Activated T-helper 2 cell treated with anti-CD3 and anti-CD28 coated beads, Interferon-gamma antibody, Interleukin-2, Interleukin-4, amounts not matched to agents 10 μg/mL and 5 μg/mL and 100 μg/mL, durations not matched to agents 14 hours and 24 hours and 36 hours (primary cell): ENCODE measurements at places on chromosomes 16 and 17.

DNA sequence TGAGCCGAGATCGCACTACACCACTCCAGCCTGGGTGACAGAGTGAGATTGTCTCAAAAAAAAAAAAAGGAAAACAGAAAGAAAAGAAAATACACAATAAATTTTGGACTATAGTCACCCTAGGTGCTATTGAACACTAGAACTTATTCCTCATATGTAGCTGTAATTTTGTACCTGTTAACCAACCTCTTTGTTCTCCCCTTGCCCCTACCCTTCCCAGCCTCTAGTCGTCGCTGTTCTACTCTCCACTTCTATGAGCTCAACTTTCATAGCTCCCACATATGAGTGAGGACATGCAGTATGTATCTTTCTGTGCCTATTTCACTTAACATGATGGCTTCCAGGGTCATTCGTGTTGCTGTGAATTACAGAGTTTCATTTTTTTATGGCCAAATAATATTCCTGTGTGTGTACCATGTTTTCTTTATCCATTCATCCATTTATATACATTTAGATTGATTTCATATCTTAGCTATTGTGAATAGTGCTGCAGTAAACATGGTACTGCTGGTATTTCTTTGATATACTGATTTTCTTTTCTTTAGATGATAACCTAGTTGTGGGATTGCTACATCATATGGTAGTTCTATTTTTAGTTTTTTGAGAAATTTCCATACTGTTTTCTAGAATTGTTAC is 28.3 kb downstream of the VPS35L start:
- no peak for DNase-seq

- no peak for DNase-seq
Observed at GRCh38 chr17:30005709-30006320, 64.4 kb downstream of the EFCAB5 start.

- DNase-seq = no peak
Observed at GRCh38 chr17:66357037-66357436, 54.6 kb downstream of the PRKCA start.

DNA sequence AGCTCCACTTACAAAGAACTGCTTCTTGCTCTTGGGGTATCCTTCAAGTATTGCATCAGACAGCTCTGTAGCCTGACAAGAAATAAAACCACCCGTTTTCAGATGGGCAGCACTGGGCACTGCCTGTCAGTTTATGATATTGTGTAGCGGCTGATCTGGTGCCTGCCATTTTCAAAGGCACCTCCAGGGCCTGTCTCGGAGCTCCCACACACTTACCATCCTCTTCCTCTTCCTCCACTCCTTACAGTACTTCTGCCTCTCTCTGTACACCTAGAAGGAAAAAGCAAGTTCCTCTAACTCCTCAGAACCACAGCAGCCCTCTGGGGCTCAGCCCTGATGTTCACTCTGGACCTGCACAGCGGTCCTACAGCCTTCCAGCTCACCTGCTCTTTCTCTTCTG is 4.4 kb downstream of the PSMC3IP start:
- DNase-seq = no peak

DNA sequence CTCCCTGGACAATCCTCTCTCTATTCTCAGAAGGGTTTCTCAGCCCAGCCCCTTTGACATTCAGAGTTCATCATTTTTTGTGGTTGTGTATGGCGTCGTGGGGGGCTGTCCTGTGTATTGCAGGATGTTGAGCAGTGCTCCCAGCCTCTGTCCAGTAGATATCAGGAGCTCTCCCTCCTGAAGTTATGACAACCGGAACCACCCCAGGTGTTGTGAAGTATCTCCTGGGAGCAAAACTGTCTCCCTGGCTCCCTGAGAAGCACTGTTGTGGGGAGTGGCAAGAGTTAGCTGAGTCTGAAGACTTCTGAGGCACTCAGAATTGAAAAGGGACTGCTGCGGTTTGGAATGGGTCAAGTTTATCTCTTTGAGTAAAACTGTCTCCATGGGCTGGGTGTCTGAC is 55.9 kb upstream of the MGAT5B start:
- DNase-seq = no peak

GRCh38 chr16:73549984-73550631 is 502.2 kb upstream of the ZFHX3 start:
- DNase-seq = no peak

- no peak for DNase-seq
Observed at GRCh38 chr16:20049831-20050230, 23.9 kb downstream of the GPR139 start.

- no peak for DNase-seq
Observed at GRCh38 chr16:82280867-82281266, 110.8 kb upstream of the MPHOSPH6 start.

DNA sequence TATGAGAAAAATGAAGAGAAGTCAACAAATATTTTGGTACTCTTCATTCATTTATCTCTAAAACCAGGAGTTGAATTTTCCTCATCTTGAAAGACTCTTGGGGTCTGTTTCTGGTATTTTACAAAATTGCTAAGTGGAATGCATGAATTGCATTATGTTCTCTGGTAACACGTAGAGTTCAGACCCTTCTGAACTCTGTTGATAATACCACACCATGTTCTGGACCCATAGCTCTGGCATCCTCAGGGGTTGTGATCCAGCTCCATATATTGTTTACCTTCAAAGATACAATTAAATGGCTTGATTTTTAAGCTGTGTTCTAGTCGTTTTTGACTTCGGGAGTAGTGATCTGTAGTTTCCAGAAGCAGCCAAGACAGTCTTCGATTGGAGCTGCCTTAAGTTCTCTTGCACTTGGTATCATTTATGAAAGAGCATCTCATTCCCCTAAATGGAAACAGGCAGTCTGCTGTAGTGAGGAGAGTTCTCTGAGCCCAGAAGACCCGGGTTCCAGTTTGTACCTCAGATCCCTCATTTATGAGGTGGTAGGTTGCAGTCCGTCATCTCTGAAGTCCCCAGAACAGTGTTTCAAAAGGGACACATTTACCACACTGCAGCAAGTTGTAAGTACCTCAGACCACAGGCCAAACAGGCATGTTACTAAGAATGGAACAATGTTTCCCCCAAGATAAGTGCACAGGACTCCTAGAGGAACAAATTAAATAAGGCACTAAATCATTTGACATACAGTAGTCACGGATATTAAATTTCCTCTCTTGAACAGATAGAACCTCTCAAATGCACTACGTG is 9.6 kb downstream of the PSMD7 start:
- DNase-seq = no peak

GRCh38 chr17:19656851-19657581 is 8.5 kb downstream of the ALDH3A2 start:
- DNase-seq = no peak

DNA sequence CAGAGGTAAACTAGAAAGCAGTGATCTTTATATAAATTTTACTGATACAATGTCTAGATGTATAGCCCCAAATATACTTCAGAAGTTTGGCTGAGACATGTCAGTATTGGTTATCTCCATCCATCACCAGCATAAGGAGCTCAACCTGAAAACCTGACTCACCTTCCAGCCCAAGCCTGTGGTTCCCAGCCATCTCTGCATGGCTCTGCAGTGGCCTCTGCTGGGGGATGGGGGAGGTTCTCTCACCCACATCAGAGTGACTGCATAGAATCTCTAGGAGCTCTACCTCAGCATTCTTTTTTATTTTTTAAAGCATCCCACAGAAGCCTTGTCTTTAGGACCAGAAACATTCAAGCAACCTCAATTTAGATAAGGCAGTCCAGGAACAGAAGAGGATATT is 27.3 kb downstream of the USP7 start:
- DNase-seq = peak; percentile 62

- no peak for DNase-seq
Observed at GRCh38 chr17:73592501-73592961, 51.7 kb downstream of the SDK2 start.

DNA sequence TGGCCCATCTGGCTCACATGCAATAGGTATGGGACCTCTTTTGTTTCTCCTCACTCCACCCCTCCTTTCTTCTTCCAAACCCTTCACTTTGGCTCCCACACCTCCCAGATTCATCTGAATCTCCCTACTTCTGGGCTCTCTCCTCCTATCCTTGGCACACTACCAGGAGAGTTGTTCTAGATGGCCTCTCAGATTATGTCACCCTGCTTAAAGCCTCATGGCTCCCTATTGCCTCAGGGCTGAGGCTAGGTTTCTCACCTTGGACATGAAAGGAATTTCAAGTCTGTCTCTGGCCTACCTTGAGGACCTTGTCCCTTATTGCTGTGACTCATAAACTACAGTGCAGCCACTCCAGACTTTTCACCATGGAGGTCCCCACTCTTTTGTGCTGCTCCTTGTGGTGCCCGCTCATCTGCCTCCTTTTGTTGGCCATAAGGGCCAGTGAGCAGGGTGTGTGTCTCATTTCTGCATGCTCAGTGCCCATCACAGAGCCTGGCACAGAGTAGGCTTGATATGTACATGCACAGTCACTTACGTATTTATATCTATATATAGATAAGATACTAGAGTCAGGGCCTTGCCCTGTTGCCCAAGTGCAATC is 1.0 kb upstream of the MFAP4 start:
- no peak for DNase-seq

DNA sequence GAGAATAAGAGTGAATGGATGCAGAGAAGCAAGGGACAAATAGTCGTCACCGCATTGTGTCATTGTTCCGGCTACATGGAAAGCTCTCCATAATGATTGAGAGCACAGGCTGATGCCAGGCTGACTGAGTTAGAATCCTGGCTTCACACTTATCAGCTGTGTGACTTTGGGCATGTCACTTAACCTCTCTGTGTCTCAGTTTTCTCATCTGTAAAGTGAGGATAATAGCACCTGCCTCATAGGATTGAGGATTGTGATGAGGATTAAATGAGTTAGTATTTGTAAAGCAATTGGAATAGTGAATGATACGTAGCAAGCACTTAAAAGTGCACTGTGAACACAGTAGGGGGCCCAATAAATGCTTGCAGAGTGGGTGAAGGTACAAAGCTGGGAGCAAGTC is 45.7 kb upstream of the LYRM9 start:
- DNase-seq = no peak

- DNase-seq = no peak
Observed at GRCh38 chr17:385178-385835, 32.7 kb upstream of the RPH3AL start.

DNA sequence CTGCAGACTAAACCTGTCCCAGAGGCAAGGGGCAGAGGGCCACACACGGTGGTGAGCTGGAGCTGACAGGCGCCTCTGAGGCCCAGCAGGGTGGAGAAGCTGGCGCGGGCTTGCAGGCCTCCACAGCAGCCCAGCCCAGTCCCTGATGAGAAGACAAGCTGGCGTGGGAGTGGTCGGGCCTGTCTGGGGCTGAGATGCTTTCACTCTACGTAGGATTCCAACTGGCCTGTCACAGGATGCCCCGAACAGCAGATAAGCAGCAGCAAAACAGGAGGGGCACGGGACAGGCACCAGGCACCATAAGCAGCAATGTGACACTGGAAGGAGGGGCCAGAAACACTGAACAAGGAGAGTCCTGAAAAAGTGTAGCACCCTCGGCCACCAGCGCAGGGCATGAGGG is 40.1 kb downstream of the PEMT start:
- no peak for DNase-seq

- DNase-seq = peak; percentile 32
Observed at GRCh38 chr16:27972500-27972899, 91.0 kb downstream of the GSG1L start.

- DNase-seq = no peak
Observed at GRCh38 chr17:41773731-41774193, 12.7 kb downstream of the JUP start.

- DNase-seq = no peak
Observed at GRCh38 chr17:40501499-40501911, at the start of gene TNS4. TSS of gene TNS4 (minus strand) at chr17:40501623. CDS start at chr17:40496425, 5,198 bp downstream.

- no peak for DNase-seq
Observed at GRCh38 chr17:41613277-41614082, 913 bp upstream of the KRT16 start.

GRCh38 chr16:3145660-3146059 is 10.8 kb downstream of the ZNF213 start:
- DNase-seq = no peak

GRCh38 chr16:76488065-76488417 is 210.8 kb downstream of the CNTNAP4 start:
- DNase-seq = no peak

DNA sequence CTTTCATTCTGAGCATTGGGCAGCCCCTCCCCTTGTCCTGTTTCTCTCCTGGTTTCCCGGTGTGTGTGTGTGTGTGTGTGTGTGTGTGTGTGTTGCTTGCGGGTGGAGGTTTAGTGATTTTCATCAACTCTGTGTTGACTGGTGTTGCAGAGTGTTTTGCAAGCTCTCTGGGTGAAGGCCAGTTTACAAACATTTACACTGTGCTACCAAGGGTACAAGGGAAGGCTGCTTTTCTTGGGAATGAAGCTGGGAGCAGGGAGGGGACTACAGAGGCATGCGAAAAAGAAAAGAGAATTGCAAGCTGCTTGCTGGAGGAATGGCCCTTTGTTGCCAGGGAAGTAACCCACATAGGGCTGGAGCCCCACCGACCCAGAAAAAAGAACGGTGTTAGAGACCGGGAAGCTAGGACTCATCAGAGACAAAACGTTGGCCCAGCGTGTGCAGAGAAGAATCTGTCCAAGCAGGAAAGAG is 29.6 kb downstream of the HS3ST3B1 start:
- DNase-seq = no peak

DNA sequence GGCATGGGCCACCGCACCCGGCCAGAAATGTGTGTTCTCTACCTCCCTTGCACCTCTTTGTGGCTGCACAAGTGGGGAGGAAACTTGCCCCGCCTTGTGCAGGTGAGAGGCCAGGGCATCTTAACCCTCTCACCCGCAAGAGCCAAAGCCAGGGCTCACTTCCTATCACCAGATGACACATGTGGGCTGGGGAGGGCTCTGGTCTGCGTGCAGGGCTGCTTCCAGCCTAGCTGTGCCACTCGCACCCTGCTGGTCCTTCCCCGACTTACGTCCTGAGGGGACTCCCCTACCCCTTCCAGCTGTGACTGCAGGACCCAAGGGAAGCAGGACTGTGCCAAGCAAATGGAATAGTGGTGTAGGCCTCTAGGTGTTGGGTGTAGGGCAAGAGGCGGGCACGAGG is 6.9 kb downstream of the MIEF2 start:
- DNase-seq = no peak

DNA sequence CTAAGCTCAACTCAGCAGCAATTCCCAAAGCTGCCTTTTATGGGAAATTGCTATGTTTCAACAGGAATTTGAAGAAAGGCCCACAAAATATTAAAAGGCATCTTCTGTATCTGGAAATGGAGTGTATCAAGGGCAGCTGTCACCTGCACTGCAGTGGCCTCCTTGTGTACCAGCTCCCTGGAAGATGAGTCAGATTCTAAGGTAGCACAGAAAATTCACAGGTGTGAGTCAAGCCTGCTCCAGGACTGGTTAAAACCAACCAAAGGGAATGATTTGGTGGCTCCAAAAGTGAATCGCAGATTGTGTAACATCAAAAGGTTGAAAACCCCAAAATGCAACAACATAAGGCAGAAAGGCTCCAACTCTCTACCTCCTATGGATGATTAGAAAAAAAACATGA is 296.4 kb downstream of the GRIN2A start:
- DNase-seq = no peak

- no peak for DNase-seq
Observed at GRCh38 chr17:18093616-18094408, 6.1 kb downstream of the DRG2 start.

DNA sequence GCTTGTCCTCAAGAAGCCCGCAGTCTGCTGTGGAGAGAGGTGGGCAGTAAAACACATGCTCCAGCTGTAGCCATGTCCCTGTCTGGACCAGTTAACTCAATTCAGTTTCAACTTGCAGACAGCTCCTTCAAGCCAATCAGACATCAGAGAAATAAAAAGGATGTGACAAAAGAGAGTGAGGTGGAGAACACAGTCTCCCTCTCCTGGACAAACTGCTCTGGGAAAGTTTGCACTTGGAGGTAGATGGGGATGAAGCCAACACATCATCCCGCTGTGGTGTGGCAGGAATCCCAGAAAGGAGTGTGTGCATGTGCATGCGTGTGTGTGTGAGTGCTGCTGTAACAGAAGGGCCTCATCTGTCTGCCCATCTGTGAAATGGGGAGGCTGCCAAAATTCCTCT is 358.6 kb upstream of the ASIC2 start:
- DNase-seq = no peak
